ENCODE measurements at places on chromosomes 13 and 19.
A peak's percentile ranks its signal among the peaks of the same experiment; 100 is the strongest.

DNA sequence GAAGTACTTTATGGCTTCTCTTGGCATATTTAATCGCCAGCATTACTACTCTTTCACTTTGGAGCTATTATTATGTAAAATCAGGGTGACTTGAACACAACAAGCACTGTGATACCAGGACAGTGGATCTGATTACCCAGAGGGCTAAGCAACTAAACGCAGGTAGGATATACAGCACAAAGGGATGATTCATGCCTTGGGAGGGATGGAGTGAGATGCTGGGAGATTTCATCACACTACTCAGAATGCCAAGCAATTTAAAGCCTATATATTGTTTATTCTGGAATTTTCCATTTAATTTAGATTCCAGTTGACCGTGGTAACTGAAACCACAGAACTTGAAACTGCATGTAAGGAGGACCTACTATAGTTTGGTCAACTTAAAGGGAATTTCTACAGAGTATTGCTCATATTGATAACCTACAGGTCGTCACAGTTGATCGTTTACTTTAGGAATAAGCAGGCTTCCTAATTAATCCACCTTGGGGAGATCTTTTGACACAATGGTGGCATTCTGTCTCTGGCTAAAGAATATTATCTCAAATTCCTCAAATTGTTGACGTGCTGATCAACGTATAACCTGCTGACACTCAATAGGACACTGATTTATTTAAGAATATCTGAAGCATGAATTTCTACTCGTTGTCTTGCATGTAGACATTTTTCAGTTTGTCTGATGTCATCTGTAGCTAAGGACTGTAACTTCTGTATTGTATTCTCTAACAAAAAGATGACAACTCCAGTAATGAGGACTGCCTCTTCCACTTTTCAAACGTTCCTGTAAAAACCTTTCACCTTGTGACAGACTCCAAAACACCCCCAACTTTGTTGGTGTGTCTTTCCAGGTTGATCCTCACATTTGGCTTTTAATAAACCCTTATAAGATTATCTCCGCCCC lies 254.2 kb downstream of the GPC5 start:
- DNase-seq: no peak

GRCh38 chr19:39595950-39596349 lies 6.4 kb upstream of the LGALS13 start:
- DNase-seq: no peak

GRCh38 chr13:33723365-33723764 lies 94.6 kb upstream of the RFC3 start:
- no peak for DNase-seq

GRCh38 chr13:59364641-59365085 lies 799.1 kb downstream of the DIAPH3 start:
- peak; percentile 18 for DNase-seq

- peak; percentile 66 for DNase-seq
Observed at GRCh38 chr19:4581666-4582553, 22.4 kb upstream of the SEMA6B start.

DNA sequence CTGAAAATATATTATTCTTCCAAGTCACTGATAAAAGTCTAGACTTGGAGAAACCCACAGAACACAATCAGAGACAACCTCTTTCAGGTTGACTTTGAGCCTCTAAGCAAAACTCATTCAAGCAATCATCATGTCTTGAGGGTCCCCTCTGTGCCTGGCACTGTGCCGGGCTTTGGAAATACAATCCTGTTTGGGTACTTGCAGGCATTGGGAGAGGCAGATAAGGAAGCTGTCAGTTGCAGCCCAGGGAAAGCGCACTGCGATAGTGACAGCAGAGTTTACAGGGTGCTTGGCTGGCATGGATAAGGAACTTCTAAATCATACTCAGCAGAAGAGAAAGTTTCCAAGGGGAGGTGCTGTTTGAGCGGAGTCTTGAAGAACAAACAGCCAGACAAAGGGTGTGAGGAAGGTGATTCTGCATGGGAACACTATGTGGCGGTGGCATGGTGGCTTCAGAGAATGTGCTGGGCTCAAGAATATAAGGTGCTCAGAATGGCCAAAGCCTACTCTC lies 9.1 kb downstream of the SERP2 start:
- no peak for DNase-seq

GRCh38 chr13:113034451-113035212 lies 65.6 kb downstream of the MCF2L start:
- peak; percentile 56 for DNase-seq

GRCh38 chr13:77516342-77516789 lies 19.1 kb upstream of the SCEL start:
- no peak for DNase-seq

DNA sequence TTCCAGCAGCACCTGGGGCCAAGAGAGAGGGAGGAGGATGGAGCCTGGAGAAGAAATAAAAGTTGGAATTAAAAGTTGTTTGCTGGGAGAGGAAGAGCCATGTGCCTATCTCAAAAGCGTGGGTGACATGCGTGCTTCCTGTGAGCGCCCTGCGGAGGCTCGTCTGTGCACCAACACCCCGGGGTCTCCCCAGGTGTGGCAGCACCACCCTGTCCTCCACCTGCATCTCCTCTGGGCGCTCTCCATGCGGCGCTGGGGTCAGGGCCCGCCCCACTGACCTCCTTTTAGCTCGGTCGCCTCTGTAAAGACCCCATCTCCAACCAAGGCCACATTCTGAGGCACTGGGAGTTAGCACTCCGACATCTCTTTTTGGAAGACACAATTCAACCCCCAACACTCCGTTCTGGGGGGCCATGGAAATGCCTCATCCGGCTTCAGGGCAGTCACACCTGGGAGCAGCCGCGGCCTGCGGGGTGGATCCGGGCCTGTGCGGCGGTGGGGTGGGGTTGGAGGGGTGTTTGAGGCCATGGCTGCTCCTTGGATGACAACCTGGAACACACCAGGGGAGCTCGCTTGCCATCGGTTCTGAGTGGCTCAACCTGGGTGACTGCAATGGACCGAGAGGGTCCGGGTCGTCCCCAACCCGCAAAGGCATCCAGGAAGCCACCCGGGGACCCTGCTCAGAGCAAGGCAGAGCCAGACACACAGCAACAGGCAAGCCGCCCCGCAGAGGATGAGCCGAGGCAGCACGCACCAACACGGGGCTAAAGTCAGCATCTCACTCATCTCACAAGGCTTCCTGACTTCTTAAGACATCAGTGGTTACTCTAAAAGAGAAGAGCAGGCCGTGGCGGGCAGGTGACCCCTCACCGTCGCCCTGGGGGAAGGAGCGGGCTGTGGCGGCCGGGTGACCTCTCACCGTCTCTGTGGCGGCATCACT lies 79.4 kb upstream of the MCF2L start:
- DNase-seq: no peak

- DNase-seq: no peak
Observed at GRCh38 chr19:40358773-40359172, 10.3 kb downstream of the PLD3 start.

- DNase-seq: no peak
Observed at GRCh38 chr19:49216071-49216470, 58.5 kb downstream of the TRPM4 start.

DNA sequence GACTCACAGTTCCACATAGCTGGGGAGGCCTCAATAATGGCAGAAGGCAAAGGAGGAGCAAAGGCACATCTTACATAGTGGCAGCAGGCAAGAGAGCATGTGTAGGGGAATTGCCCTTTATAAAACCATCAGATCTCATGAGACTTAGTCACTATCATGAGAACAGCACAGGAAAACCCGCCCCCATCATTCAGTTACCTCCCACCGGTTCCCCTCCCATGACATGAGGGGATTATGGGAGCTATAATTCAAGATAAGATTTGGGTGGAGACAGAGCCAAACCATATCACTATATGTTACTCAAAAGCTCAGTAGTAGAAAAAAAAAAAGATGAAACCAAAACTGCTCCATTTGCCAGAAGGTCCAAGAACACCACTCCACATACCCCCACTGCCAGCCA lies 58.5 kb downstream of the DNAJC15 start:
- no peak for DNase-seq

DNA sequence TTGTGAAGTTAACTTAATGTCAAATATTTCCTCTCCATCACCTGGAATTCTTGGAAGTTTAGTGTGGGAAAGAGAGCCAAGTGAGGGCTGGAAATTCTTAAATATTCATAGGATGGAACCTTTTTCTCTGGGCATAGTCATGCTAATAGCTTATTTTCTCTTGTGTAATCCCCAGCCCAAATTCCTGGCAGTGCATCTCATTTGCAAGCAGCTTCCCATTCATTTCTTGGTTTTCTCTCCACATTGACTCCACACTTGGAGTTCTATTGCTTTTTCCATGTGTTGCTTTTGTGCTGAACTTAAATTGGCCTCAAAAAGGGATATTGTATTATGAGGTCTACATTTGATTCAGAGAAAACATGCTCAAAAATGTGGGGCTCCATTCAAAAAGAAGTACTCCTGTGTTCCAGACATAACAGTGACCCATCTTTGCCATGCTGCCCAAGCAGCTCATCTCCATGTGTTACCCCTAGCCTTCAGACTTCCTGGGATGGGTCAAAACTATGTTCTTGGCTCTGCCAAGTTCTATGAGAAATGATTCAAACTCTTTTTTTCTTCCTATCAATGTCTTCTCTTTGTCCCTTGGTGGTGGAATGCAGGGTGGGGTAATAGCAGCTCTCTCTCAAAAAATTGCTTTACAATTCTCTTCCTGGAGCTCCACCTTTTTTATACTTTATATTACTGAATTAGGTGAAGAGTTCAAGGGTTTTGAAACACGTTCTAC lies 2471.5 kb downstream of the PCDH9 start:
- no peak for DNase-seq

DNA sequence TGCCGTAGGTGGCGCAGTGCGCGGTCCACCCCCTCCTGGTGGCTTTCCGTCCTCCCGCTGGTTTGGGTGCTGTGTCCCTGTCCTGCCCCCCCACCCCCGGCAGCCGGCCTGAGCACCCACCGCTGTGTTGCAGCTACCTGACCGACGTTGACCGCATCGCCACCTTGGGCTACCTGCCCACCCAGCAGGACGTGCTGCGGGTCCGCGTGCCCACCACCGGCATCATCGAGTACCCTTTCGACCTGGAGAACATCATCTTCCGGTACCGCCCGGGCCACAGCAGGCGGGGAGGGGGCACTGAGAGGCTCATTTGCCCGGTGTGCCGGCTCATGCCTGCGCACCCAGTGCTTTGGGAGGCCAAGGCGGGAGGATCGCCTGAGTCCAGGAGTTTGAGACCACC lies 20.6 kb downstream of the GNA11 start:
- no peak for DNase-seq

DNA sequence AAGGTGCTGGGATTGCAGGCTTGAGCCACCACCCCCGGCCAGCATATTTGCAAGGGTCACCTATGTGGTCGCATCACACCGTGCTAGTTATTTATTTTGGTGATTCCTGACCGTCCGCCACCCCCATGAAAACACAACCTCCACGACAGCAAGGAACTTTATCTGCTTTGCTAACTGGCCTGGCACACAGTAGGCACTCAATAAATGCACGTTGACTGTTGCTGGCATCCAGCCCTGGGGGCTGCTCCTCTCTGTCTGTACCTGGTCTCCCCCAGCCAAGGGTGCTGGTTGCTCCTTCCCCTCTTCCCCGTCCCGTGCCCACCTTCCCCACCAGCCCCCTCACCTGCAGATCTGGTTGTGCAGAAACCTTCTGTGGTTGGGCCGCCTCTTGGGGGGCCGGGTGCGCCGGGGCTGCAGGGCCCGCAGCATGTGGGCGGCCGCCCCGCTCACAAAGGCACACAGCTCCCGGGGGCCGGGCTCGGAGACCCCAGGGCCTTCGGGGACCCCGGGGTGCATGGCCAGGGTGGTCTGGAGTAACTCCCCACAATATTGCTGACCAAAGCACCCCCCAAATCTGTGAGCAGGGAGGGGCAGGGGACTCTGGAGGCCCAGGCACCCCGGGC lies 401 bp downstream of the C19orf85 start:
- no peak for DNase-seq

DNA sequence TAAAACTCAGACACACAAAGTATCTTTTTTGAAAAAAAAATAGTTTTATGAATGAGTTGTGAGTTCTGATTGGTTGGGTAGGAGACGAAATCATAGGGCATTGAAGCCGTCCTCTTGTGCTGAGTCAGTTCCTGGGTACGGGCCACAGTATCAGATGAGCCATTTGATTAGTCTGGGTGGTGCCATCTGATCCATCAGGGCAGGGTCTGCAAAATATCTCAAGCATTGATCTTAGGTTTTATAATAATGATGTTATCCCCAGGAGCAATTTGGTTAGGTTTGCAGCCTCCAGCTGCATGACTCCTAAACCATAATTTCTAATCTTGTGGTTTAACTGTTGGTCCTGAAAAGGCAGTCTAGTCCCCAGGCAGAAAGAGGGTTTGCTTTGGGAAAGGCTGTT lies 1310.6 kb downstream of the SLITRK1 start:
- no peak for DNase-seq

DNA sequence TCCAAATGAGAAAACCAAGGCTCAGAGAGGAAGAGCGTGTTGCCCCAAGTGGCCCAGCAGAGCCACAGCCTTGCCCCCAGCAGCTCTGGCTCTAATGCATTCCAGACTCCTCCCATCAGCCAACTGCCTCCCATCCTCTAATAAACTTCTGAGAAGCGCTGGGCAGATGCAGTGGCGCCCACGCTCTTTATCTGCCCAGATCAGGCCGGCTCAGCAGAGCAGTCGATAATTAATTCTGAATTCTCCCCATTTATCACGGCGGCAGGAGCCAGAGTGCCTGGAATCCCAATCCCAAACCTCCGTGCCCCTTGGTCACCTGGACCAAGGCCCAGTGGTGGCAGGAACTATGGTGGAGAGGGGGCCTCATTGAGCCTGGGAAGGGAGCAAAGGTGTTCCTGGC lies 13.9 kb downstream of the TINCR start:
- no peak for DNase-seq

- DNase-seq: no peak
Observed at GRCh38 chr19:530134-531008, 1.2 kb upstream of the CDC34 start.

GRCh38 chr19:37763488-37763887 lies 15.9 kb downstream of the ZNF573 start:
- DNase-seq: no peak

DNA sequence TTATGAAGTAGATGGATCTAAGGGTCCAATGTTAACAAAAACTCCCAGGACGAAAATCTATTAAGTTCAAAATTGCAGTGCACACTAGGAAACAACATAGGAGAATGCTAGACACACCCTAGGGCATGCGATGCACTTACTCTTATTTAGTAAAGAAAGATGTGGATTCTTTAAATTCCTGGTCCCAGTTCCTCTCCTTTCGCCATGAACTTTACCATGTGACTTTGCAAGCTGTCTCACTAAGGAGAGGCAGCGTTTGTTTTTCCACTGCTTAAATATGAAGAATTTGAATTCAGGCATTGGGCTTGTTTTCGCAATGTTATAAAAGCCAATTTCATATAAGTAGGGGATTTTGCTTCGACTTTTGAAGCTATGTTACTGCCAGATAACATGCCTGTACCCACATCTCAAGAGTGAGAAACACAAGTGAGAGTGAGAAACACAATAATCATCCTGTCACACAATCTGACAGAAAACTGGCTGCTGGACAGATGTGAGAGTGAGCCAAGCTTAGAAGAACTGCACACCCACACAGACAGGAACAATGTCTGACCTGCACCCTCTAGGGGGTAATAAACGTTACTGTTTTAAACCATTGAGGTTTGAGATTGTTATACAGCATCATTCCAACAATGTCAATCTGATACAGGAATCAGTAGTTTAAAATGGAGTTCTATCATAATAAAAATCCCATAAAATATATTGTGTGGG lies 1308.4 kb downstream of the SLITRK5 start:
- peak; percentile 20 for DNase-seq

Data from HEK293T (cell line).